ENCODE measurements at places on chromosomes 2 and 18.

GRCh38 chr2:54824567-54824966, 101.1 kb downstream of the EML6 start:
- DNase-seq, result no peak

DNA sequence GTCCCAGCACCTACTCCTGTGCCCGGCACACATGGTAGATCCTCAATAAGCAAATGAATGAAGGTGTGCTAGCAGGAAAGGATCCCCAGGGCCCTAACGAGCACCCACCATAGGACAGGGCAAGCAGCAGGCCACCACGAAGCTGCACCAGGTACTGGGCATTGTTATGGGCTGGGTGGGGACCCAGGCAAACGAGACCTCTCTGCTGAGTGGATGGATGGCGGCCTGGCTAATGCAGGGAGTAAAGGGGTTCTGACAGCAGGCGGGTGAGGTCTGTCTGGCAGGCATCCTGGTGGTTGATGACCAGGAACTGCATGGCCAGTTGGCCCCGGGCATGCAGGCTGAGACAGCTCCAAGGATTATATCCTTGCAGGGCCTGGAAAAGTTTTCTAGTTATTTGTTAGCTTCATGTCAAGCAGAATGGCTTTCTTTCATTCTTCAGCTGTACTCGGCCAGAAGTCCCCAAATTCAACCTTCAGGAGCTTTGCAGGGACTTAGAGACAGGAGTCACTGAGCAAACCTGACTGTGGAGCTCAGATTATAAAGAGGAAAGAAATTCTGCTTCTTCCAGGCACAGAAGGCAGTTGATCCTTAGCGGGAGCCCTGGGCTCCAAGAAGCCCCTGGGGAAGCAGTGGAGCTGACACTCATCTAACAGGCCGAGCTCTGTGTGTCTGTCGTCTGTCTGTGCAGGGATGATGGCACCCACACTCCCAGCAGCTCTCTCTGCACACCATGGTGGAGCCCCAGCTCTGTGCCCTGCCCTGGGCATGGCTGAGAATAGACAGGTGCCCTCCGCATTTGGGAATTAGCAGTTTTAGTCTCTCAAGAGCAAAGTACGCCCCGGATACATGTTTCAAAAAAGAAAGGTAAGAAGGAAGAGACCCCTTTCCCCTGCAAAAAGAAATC, 51.2 kb downstream of the SDC1 start:
- no peak for DNase-seq

DNA sequence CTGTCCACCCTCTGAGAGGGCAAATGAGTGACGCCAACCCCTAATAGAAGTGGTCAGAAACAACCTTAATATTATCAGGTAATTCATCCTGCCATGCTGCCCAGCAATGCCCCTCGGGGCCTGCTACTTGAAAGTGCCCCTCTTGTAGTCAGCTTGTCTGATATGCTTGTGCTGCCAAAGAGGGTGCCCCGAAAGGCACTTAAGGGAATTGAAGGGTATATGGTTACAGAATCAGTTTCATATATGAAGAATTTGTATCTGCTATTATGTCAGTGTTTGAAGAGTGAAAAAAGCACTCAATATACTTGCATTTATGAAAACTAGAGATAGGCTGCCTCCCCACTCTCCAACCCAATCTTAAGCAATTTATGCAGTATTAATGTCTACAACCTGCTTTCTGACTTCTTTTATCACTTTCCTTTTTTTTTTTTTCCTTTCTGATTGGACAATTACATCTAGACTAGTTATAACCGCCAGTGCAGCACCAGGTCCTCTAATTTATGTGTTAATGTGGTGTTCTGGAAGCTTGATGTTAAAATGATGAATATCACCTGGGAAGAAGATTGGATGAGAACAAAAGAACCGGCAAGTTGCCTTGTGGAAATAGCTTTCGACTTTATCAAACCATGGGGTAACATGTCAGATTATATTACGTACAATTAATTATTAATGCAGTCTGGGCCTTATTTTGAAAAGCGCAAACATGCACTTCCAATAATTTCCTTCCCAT, 646.9 kb upstream of the ACVR2A start:
- no peak for DNase-seq

- DNase-seq, result no peak
These were observed 4.7 kb downstream of the ANKRD62 start for GRCh38 chr18:12098374-12098773.

- no peak for DNase-seq
These were observed 72.1 kb downstream of the WDSUB1 start for GRCh38 chr2:159214325-159214865.

DNA sequence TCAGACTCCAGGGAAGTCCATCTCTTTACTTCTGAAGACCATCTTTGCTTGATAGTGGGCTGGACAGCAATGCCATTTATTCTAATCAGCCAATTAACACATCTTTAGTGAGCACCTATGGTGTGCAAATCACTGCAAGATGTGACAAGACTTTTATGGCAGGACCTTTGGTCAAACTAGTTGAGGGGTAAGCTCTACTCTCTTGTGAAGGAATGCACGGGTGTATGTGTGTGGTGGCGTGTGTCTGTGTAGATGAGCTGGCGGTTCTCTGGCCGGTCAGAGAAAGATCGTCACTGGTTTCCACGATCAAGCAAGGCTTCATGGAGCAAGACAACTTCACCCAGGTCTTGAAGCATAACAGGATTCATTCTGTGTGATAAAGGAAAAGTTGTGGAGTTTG, 281.1 kb upstream of the EPAS1 start:
- no peak for DNase-seq

- no peak for DNase-seq
These were observed 24.5 kb upstream of the GIGYF2 start for GRCh38 chr2:232672588-232672987.

GRCh38 chr2:148306027-148306426, 285.1 kb downstream of the MBD5 start:
- no peak for DNase-seq

DNA sequence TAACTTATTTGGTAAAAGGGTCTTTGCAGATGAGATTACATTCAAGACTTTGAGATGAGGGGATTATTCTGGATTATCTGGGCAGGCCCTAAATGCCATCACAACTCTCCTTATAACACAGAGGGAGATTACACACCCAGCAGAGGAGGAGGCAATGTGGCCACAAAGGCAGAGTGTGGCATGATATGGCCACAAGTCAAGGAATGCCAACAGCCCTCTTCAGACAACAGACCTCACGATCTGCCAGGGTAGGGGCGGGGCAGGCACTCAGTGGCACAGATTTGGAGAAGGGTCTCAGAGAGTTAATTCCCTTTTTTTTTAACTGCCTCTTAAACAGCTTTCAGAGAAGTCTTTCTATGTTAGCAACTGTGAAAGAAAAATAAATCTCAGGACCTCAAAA, 96.9 kb downstream of the CYP26B1 start:
- no peak for DNase-seq

- DNase-seq, result no peak
These were observed 101.8 kb downstream of the HS1BP3 start for GRCh38 chr2:20549144-20549543.

GRCh38 chr2:19538411-19538963, 180.1 kb upstream of the OSR1 start:
- no peak for DNase-seq
